CD4-positive, alpha-beta T cell treated with Interleukin-17A for 4 hours (primary cell): ENCODE measurements at places on chromosomes 5 and 9.
A peak's percentile ranks its signal among the peaks of the same experiment; 100 is the strongest.

DNA sequence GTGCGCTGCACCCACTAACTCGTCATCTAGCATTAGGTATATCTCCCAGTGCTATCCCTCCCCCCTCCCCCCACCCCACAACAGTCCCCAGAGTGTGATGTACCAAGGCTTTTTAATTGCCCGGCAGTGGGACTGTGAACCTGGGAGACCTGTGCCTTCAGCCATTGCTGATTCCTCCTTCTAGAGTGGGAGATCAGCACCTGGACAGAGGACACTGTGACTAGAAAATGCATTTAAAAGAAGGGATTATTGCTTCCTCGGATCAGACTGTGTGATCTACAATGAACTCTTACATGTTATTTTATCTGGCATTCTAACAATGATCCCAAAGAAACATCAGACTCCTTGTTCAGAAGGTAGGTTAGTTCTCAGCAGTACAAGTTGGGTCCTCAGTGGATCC lies 25.9 kb downstream of the CTSL start:
- no peak for DNase-seq

GRCh38 chr5:71684309-71684708 lies 34.8 kb upstream of the CARTPT start:
- DNase-seq: no peak

DNA sequence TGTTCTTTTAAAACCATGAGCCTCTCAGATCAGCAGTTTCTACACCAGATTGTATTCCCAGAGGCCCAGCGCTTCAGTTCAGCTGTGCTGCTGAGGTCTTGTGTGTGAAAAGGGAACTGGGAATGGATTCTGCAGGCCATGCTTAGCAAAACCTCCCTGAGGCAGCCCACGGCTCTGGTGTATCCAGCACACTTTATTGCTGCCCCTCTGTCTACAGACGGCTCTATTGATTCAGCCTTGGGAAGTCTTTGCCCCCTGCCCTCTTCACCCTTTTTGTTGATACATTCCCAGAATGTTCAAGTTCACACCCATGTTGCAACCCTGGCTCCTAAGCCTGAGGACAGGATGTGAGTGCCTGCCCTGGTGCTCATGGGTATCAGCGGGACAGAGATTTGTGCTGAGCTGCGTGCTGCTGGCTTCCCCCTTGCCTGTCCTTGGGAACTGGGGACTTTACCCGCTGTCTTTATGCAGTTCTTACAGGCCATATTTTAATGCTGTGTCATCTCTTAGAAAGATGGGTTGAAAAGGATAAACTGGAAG lies 37.3 kb downstream of the ARHGAP26 start:
- no peak for DNase-seq

DNA sequence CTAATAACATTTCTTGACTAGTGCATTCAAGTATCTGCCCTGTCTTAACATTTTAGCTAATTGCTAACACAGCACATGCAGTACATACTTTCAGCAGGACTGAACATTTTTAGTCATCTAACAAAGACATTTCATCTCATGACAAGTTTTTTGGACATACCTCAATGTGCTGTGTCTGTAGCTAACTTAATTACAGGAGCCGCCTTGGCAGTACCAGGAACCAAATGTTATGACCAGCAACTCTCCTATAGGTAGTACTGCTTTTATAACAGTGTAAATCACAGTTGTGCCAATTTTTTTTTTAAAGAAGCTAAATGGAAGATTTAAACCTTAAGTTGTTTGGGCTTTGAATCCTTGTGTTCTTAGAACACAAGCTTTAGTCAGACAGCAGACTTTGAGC lies 99.4 kb upstream of the SAP30L start:
- DNase-seq: no peak

DNA sequence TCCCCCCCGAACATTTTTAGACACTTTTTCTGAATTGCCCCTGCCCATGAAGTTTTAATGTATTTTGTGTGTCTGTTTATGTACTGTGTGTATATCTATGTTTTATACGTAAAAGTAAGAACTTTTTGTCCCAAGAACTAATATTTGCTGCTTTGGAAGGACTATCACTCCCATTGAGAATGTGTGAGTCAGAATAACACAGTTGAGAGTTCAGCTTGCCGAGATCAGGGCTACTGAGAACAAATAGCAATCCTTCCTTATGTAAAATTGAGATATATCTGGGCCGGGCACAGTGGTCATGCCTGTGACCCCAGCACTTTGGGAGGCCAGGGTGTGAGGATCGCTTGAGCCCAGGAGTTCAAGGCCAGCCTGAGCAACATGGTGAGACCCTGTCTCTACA lies 11.3 kb downstream of the GTF3C4 start:
- DNase-seq: no peak

DNA sequence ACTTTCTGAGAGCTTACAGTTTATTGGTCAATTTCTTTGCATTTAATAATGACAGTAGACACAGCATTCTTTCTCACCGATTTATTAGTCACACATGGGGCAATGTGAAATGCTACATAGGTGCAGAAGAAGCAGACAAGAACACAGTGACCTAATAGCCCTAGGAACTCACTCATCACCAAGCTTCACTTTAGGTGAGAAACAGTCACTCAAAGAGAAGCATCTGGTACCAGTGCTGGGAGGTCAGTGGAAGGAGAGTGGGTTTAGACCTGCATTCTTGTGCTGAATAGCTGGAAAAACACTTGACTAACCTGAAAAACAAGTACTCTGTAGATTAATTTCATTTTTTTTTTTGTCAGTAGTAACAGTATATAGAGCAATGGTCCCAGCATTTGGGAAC lies 179.6 kb downstream of the GRIA1 start:
- DNase-seq: no peak

GRCh38 chr5:71699233-71699632 lies 19.8 kb upstream of the CARTPT start:
- DNase-seq: no peak

DNA sequence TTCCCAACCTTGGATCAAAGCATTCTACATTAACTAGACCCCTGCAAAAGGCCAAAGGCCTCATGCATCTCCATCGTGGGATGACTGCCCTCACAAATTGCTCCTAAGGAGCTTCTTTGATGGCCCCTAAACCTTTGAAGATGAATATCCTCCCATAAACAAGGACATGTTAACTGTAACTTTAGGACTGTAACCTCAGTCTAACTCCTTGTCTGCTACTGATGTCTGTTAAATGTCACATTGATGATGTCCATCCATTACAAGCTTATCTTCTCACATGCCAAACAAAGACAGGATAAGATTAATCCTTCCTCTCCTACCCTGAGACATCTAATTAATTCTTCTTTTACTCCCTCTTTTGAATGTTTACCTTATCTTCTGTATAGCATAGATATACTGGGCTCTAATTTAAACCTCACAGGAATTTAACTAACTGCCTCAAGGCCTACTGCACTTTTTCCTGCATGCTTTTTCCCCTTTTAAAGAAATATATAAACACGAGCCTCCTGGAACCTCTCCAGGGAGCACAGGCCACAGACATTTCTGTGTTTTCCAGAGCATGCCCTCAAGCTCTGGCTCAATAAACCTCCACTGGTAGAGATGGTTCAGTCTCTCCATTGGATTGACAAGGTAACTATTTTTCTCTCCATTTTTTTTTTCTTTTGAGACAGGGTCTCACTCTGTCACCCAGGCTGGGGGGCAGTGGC lies 90.6 kb upstream of the SLC25A48 start:
- DNase-seq: no peak

- DNase-seq: no peak
These were observed 4.1 kb upstream of the PRDM12 start for GRCh38 chr9:130660326-130660682.

GRCh38 chr5:154196955-154197652 lies 6.6 kb downstream of the GALNT10 start:
- DNase-seq: no peak

GRCh38 chr9:129264388-129264787 lies 86.3 kb upstream of the IER5L start:
- no peak for DNase-seq

DNA sequence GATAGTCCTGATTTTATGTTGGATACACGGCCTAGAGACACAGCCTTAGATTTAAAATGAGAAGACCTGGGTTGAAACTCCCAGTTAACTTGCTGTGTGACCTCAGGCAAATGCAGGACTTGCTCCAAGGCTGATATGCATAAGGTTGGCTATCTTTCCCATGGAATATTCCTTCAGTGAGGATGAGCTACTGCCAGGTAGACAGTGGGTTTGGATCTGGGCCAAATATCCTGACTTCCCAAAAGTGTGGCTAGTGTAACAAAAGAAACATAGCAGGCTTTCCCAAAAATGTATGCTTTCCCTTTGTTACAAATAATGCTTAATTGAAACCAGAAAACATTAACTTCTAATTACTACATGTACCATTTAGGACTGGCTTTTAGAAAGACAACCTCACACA lies 697 bp upstream of the XPA start:
- DNase-seq: no peak

DNA sequence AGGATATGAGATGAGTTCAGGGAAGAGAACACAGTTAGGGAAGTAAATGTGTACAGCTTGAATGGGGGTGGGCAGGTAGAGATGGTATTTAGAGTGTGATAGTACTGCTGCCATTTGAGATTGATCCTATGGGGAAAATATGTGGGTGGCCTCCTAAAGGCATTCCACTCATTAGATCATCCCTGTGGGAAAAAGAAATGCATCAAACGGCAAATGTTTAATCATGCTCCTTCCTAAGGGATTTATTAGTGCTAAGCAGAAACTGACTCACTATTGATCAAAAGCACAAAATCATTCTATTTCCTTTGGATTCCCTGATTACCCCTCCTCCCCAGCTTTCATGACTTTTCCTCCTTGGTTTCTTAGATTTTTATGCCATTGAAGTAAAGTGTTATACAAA lies 36.4 kb upstream of the SMC5 start:
- DNase-seq: no peak

DNA sequence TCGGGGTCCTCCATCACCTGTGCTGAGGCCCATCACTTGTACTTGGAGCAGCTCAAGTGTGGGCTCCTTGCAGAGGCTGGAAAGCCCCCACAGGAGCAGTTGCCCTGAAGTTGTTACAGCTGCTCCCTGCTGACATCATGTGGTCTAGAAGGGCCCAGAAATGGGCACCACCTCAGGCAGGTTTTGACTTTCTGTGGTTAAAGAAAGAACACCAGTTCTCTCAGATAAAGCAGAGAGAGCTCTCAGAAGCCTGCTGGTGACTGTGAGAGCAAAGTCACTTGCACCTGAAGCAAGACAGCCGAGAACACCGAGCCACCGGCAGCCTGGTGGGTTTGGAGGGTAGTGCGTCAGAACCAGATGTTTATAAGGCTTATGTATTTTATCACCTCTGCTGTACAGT lies 70.4 kb downstream of the MVB12B start:
- peak; percentile 36 for DNase-seq

DNA sequence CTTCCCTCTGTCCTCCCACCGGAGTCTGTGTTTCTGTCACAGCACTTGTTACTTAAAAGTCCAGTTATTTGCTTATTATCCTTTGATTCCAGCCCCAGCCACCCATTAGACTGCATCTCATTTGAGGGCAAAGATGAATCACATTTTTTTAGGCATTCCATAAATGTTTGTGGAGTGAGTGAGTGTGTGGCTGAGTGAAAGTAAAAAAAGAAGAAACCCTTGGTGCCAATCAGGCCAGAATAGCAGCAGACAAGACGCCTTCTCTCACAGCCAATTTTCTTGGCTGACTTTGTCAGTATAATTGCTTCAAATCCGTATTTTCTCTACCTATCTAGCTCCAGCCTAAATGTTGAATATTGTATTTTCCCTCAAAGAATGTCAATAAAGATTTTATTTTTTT lies 613.0 kb upstream of the WWC1 start:
- no peak for DNase-seq

DNA sequence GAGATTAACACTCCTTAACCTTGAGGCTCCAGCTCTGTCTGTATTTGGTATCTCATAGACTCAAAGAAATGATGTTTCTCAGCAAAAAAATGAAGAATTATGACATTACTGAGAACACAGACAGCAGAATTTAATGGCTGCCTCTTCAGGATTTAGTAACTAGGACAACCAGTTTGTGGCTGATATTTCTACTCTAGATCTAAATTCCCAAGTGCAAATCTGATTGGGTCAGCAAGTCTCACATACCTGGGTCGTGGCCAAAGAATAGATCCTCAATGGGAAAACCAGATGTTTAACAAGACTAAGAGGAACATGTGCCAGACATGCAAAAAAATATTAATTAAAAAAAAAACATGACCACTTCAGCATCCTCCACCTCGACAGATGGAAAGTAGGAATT lies 608.9 kb downstream of the DTWD2 start:
- DNase-seq: no peak

DNA sequence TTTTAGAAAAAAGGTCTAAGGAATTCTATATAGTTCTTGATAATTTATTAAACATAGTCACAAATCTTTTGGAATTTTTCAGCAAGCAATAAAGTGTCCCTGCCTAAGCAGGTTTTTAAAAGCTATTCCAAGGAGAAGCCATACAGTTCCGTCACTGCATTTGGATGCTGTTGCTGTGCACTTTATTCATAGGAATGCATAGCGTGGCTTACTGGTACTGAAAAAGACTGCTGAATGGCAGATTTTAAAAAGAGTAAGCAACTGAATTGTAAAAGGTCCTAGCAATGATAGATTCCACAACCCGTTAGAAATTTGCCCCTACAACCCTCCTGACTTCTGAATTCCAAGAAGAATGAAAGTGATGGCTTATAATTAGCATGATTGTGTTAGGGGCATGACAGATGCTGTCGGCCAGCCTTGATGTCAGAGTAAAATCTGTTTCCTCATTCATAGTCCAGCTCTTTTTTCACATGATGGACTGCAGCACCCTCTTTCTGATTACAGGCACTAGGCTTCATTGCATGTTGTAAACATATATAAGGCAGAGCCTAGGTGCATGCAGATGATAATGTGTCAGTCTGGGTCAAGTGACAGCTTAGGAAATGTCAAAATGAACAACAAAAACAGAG lies 227.0 kb downstream of the PDE4D start:
- DNase-seq: no peak

DNA sequence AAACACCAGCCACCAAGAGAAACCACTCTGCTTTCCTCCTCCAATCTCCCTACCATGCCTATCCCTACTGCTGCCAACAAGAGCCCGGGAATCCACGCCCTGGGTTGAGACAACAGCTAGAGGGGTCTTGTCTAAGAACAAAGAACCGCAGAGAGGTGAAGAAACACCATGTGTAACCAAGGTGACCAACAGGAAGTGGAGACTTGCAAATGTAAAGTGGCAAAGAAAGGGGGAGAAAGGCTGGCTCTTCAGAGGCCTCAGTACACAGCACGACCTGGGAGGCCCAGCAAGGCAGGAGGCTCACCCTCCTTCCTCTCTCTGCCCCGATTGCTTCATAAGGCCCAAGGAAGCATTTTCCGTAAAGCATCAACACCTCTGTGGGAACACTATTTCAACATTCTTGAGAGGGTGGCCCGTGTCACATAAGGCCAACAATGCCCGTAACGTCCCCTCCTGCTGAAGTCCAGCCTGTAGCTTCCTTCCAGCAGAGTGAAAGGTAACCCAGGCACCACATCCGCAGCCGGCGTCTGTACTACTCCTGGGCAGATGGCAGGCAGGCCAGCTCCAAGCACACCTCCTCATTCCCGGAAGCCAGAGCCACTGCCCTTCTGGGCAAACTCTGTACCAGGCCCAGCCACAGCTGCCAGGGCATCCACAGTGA lies 18.3 kb downstream of the CCNJL start:
- no peak for DNase-seq

GRCh38 chr9:110129425-110129824 lies 78.5 kb downstream of the C9orf152 start:
- no peak for DNase-seq

- DNase-seq: no peak
These were observed 100.0 kb downstream of the BASP1 start for GRCh38 chr5:17317473-17317872.
